CD4-positive, alpha-beta T cell (primary cell): ENCODE measurements at places on chromosomes 1 and 21.

GRCh38 chr1:245996811-245997210, 510.3 kb downstream of the SMYD3 start:
- DNase-seq = no peak

DNA sequence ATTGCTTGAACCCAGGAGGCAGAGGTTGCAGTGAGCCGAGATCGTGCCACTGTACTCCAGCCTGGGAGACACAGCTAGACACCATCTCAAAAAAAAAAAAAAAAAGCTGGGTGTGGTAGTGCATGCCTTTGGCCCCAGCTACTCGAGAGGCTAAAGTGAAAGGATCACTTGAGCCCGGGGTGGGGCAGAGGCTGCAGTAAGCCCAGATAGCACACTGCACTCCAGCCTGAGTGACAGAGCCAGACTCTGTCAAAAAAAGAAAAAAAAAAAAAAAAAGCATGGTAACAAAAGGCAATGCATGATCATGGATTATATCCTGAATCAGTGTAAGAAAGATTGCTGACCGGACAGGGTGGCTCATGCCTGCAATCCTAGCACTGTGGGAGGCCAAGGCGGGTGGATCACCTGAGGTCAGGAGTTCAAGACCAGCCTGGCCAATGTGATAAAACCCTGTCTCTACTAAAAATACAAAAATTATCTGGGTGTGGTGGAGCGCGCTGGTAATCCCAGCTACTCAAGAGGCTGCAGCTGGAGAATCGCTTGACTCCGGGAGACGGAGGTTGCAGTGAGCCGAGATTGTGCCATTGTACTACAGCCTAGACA, 76.3 kb downstream of the RUSC1 start:
- DNase-seq = no peak

- no peak for DNase-seq
Measured at GRCh38 chr21:29775462-29775861, 164.3 kb downstream of the GRIK1 start.

GRCh38 chr1:91799863-91800262, 86.1 kb downstream of the TGFBR3 start:
- DNase-seq = no peak

DNA sequence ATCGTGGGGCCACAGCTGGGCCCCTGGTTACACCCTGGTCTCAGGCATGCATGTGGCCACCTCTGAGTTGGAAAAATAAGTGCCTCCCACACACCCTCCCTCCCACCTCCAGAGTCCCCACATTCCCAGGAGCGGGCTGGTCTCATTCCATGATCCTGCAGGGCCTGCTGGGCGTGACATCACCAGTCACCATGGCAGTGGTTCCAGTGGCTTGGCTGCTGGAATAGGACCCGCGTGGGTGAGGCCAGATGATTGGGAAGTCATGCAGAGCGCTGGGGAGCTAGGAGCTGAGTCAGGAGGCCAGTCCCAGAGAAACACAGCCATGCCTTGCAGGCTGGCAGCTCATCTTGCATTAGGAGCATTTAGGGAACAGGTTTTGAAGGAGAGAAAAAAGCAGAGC, 125.4 kb upstream of the TMEM51 start:
- DNase-seq = no peak

- no peak for DNase-seq
Measured at GRCh38 chr1:110084227-110085078, 14.0 kb upstream of the ALX3 start.

- no peak for DNase-seq
Measured at GRCh38 chr1:30466026-30466425, 257.4 kb downstream of the MATN1 start.

DNA sequence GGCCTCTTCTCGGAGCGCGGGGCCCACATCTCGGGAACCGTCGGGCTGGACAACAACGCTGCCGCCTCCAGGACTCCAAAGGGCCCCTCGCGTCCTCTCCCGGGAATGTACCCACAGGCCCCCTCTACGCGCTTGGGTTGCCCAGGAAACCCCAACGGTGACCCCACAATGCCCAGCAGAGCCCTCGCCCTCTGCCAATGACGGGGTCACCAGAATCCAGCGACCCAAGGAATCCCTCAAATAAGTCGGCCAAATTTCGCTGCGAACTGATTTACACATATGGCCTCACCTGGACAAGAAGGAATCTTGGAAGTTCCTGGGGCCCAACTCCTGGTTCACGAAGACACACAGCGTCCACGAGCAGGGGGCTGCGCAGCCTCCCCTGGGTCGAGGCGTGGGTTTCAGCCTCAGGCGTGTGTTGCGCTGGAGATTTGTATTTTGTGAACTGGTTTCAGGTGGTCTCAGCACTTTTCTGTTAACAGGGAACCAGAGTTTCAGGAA, 78.1 kb downstream of the DESI2 start:
- no peak for DNase-seq

DNA sequence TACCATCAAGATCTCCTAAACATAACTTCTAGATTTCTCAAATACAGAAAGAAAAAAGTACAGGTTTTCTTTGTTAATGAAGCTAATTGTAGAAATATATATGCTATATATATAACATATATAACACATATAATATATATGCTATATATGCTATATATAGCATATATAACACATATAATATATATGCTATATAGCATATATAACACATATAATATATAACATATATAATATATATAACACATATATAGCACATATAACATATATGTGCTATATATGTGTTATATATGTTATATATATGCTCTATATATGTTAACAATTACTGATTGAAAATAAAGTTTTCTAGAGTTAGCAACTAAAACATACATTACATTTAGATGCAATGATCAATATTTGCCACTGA, 34.8 kb downstream of the RGS21 start:
- no peak for DNase-seq

GRCh38 chr1:180208264-180208663, 21.8 kb upstream of the LHX4 start:
- DNase-seq = no peak

GRCh38 chr21:45405819-45406762, 1.1 kb downstream of the COL18A1 start:
- no peak for DNase-seq

DNA sequence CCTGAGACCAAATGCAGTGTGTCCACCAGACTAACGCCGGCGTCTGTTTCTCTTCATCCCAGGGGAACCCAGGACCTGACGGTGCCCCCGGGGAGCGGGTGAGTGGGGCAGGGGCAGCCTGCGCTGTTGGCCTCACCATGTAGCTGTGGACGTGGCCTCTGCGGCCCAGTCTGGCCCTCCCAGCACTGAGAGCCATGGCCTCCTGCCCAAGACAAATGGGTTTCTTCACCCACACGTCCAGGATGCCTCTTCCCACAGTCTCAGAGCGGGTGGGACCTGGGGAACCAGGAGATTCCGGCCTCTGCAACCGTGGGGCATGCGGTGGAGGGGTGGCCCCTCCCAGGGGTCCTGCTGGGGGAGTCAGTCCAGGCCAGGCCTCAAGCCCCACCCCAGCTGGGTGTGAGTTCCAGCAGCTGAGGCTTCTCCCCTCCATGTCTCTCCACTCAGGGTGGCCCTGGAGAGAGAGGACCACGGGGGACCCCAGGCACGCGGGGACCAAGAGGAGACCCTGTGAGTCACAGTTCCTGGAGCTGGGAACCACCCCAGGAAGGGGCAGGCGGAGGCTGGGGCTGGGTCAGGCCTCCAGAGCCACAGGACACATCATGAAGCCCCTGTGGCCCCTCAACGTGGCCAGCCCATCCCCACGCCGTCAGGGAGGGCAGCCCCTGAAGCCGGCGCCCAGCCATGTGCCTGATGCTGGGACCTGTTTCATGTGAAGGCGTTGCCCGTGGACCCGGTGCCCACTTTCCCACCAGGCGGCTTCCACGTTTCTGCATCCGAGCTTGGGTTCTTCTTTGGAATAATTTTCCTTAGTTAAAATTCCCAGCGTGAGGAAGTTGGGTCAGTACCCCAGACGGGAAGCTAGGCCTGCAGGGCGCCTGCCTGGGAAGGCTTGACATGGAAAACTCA, 11.0 kb downstream of the COL6A1 start:
- DNase-seq = no peak

GRCh38 chr1:93501399-93501798, 53.5 kb downstream of the FNBP1L start:
- no peak for DNase-seq

GRCh38 chr21:33198346-33199099, 31.2 kb upstream of the IFNAR2 start:
- no peak for DNase-seq

DNA sequence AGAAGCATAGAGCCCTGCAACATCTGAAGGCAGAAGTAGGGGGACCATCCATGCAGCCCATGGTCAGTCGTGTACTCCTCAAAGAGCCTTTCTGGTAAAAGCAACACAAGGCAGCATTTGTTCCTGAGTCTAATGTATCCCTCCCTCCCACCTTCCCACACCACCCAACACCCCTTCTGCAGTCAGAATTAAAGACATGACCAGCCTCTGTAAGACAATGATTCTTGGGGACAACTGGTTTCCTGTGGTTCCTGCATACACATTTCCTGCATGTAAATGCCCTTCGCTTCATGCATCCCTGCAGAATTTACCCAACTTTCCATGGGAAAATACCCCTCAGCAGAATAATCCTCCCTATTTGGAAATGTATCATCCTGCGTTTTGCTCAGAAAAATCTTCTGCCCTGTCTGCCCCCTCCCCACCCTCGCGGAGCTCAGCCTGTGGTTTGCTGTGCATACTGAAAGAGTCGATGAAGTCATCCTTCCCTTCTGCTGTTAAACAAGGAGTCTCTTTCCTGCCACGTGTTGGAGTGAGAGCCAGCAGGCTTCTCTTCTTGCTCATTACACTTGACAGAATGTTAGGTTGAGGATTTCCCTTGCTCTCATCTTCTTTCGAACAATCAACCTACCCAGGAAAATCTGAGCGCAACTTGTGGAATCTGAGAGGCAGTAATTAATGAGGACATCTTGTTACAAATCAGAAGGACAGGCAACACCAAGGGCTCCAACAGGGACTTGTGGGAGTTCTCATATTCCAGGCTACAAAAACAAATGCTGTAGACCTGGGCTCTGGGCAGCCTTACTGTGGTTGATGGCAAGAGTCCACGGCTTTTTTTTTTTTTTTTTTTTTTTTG, 4.7 kb downstream of the TNN start:
- DNase-seq = no peak

DNA sequence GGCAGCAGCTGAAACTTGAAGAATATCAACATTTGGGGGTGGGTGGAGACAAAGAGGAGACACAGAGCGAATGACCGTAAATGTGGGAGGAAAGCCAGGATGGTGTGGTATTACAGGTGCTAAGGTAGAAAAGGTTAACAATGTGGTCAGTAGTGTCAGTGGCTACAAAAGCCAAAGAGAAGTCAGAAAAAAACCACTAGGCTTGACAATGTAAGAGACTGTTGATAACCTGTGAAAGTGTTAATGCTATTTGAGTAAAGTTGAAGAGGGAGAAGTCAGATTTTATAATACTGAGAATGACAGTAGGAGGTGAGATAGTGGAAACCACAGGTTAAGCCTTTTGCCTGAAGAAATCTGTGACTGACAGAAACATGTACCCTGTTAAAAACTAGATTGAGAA, 120.8 kb downstream of the CLEC20A start:
- no peak for DNase-seq

GRCh38 chr1:115671176-115671934, 29.6 kb downstream of the VANGL1 start:
- DNase-seq = no peak

GRCh38 chr1:44012941-44013609, 18.2 kb downstream of the SLC6A9 start:
- DNase-seq = no peak

DNA sequence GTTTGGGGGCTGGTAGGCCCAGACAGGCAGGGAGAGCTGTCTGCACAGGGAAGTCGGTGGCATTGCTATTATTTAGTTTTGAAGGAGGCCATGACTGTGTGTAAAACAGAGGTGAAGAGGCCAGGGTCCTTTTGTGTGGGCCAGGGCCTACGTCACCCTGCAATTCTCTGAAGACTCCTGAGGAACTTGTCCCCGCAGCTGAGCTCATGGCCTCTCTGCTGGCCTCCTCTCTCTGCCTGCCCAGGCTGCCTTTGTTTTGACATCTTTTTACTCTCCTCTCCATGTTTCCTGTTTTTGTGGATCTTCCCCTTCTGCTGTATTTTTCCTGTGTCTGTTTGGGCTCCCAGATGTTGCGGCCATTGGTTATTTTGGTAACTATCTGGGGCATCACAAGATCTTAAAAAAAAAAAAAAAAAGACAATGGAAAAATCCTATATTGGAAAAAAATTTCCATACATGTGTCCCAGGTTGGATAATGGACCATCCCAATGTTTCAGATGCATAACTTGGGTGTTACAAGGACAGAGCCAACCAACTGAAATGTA, 280.7 kb downstream of the RPS6KC1 start:
- DNase-seq = no peak

DNA sequence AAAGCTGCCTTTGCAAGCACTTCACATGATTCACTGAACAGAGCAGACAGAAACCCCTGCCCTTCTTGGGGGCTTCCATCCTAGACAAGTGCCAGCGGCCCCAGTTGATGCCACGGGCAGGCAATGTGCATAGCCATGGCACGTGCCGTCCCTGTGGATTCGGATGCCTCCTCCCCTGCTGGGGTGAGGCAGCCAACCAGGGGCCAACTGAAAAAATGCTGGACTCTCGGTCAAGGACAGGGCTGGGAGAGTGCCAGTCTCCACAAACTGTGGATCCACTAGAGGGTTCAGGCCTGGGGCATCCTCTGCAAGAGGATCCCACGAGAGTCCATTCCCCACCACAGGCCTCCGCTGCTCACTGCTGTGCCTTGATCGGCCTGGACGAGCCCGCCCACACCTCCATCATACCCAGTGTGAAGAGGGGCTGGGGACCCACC, 3.8 kb downstream of the JMJD4 start:
- no peak for DNase-seq

- no peak for DNase-seq
Measured at GRCh38 chr21:37435120-37435519, 68.5 kb downstream of the DYRK1A start.

- no peak for DNase-seq
Measured at GRCh38 chr1:164813776-164814175, 254.8 kb downstream of the PBX1 start.

- DNase-seq = no peak
Measured at GRCh38 chr21:33116676-33117075, 46.7 kb downstream of the OLIG1 start.

DNA sequence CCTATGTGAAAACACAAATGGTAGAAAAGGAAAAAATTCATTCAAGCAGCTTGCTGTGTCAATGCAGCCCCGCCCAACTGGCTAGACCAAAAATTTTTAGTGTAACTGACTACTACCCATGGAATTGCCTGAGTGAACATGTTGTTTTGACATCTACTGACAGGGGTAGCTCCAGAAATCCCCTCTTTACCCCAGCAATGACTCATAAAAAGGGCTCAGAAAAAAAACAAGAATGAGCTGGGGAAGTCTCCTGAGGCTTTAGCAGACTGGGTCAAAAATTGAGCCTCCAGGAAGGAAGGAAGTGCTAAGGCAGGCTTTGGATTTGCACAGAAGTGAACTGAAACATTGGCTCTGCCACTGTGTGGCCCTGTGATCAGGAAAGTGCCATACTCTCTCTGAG, 24.4 kb upstream of the FGGY start:
- DNase-seq = no peak

DNA sequence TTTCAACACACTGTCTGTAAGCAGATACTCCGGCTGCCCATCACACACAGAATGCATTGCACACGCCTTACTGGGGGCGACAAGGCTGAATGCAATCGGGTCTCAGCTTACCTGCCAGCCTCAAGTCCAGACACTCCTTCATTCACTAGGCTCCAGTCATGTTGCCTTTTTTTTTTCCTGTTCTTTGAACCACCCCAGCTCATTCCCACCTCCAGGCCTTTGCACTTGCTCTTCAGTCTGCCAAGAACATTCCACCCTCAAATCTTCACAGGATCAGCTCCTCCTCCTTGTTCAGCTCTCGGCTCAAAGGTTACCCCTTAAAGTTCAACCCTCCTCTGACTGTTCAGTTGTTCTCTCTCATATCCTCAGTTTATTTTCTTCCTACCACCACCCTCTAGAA, 181.9 kb upstream of the ESRRG start:
- DNase-seq = no peak
